ENCODE measurements at places on chromosomes 1 and 21. TPM values are rescaled to one million over a fixed set of nuclear protein-coding genes. Genes with fewer than 3 reads are reported as not detected.

- DNase-seq, result no peak
Observed at GRCh38 chr1:220032911-220033310, 13.4 kb downstream of the EPRS1 start.

GRCh38 chr1:204782118-204782700 is 88.5 kb upstream of the NFASC start:
- no peak for DNase-seq

DNA sequence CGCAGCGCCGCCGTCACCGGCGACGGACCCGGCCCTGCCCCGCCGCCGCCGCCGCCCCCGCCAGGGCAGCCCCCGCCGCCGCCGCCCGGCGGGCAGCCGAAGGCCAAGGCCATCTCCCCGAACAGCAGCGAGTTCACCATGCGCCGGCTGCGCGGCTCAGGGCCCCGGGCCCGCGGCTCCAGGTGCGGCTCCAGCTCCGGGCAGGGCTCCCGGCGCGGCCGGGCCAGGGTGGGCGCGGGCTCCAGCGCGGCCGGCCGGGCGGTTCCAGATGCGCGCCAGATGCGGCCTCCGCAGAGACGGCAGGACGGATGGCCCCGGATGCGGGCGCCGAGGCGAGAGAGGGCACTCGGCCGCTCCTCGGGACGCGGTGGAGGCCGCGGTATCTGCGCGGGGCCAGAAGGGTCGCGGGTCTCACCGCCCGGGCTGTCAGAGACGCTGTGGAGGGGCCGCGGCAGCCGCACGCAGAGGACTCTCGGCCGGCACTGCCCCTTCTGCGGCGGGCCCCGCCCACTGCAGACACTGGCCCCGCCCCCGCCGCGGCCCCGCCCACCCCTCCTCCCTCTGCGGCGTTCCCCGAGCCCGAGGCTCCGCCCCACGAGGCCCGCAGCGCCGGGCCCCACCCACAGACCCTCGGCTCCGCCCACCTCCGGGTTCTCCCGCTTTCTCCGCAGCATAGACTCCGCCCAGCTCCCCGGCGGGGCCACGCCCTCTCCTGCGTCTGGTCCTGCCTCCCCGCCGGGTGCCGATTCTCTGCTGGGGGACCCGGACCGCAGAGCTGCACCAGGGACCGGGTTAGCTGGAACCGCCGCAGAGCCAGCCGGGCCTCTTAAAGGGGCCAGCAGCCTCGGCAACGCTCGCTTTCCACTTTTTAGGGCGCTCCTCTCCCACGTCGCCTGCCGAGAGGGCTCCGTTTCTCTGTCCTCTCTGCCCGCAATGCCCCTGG is at the start of gene IFFO2:
IFFO2 (minus strand) TSS at position 484 of the 943 bp plus-strand sequence; CDS start at position 140, 344 bp downstream.
- peak; percentile 76 for DNase-seq

GRCh38 chr1:66351913-66352312 is 182.0 kb upstream of the SGIP1 start:
- no peak for DNase-seq

SELENBP1 gene
- 7.0 TPM for total RNA-seq

COL8A2 gene
- total RNA-seq, result 3.3 TPM

Measured in bronchial epithelial cell (primary cell).